ENCODE measurements at places on chromosomes 7 and 10.
A peak's percentile ranks its signal among the peaks of the same experiment; 100 is the strongest.

DNA sequence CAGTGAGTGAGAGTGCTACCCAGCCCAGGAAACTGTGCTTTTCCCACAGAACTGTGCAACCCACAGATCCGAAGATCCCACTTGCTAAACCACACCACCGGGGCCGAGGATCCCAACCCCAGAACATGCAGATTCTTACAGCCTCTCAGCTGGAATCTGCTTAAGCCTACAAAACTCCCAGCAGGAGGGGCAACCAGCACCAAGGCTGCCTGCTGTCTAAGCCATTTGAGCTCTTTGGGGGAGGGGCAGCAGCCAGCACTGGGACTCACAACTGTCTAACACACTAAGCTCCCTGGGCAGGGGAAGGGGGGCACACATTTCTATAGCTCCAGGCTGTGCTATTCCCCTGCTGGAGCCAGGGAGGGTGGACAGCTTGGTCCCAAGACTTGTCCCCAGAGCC lies 529.9 kb downstream of the XPNPEP1 start:
- DNase-seq, result no peak

GRCh38 chr10:45052700-45053099 lies 52.0 kb downstream of the ZNF22 start:
- DNase-seq, result no peak

- DNase-seq, result no peak
Observed at GRCh38 chr10:36506697-36507496, 618.5 kb upstream of the ANKRD30A start.

- DNase-seq, result peak; percentile 79
Observed at GRCh38 chr7:27277628-27278027, 35.0 kb downstream of the EVX1 start.

- no peak for DNase-seq
Observed at GRCh38 chr7:23967949-23968599, 258.1 kb downstream of the STK31 start.

- DNase-seq, result no peak
Observed at GRCh38 chr10:82400841-82401240, 525.8 kb downstream of the NRG3 start.

DNA sequence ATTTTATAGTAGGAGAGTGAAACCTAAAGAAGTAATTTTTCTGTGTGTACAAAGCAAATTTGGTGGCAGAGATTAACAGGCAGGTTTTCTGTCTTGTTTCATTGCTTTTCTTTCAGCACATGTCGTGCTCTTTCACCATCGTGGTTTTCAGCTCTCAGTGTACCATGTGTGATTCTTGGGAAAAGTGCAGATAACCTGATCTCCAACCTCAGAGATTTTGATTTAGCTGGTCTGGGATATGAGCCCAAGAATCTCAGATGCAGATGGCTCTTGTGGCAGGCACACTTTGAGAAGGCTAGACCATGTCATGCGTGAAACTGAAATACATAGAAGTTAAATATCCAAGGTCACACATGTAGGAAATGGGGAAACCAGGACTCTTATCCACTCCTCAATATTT lies 317.4 kb downstream of the EXOC4 start:
- DNase-seq, result no peak

DNA sequence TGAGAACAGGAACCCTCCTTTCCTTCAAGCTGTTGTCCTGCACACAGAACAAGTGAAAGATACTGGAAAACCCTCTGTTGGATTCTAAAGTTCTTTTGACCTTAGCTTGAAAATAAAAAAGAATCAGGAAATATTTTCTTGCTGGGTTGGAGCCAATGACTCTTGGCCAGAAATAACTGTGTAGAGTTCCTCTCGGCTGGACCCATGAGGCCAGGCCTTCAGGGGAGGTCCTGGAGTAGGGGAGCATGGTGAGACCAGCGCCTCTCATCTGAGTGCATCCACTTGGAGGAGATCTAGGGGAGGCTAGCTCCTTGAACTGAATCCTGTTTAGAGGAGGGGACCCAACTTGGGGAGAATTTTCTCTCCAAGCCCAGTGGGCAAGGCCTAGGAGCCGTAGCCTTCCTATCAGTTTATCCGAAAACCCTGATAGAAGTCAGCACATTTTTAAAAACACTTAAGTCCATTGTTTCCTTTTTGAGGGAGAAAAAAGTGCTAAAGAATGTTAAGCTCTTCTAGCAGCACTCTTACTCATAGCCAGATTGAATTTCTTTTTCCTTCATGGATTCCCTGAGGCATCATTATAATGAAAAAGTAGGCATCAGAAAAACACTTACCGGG lies 635.7 kb upstream of the ANKRD30A start:
- peak; percentile 17 for DNase-seq

- peak; percentile 83 for DNase-seq
Observed at GRCh38 chr10:122342293-122343134, 32.0 kb upstream of the PLEKHA1 start.

- DNase-seq, result no peak
Observed at GRCh38 chr10:27779462-27780015, 33.9 kb upstream of the MKX start.

DNA sequence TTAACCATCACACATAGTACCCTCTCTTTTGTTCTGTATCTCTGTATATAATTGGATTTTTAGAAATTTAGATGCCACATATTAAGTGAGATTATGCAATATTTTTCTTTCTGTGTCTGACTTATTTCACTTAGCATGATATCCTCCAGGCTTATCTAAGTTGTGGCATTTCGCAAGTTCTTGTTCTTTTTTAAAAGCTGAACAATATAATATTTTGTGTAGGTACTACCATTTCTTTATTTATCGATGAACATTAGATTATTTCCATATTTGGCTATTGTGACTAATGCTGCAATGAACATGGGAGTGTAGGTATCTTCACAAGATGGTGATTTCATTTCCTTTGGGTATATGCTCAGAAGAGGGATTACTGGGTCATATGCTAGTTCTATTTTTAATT lies 295.0 kb downstream of the SUGCT start:
- no peak for DNase-seq

GRCh38 chr10:96765406-96766240 lies 45.3 kb upstream of the PIK3AP1 start:
- peak; percentile 68 for DNase-seq

DNA sequence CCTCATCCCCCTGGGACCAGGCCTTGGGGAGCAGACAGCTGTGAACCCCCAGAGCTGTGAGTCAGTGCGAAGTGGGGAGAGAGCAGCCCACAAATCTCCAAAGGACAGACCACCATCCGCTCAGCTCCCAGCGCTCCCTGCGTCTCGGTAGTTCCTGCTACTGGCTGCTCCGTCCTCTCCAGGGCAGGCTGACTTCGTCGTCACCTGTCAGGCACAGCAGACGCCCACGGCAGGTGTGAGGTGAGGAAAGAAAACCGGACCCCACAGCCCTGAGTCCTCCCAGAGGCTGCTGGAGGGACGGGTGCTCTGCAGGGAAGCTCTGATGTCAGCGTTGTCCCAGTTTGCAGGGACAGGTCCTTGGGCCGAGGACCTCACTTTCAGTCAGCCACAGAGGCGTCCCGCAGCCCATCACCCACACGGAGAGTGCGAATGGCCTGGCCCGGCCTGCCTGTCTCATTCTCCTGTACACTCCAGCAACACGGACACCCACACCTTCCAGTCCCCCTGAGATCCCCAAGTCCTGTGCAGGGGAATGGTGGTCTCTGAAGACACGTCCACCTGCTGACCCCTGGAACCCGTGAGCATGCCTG lies 95.2 kb downstream of the DNAJB6 start:
- no peak for DNase-seq

- no peak for DNase-seq
Observed at GRCh38 chr7:111853201-111853990, 291.1 kb upstream of the IMMP2L start.

DNA sequence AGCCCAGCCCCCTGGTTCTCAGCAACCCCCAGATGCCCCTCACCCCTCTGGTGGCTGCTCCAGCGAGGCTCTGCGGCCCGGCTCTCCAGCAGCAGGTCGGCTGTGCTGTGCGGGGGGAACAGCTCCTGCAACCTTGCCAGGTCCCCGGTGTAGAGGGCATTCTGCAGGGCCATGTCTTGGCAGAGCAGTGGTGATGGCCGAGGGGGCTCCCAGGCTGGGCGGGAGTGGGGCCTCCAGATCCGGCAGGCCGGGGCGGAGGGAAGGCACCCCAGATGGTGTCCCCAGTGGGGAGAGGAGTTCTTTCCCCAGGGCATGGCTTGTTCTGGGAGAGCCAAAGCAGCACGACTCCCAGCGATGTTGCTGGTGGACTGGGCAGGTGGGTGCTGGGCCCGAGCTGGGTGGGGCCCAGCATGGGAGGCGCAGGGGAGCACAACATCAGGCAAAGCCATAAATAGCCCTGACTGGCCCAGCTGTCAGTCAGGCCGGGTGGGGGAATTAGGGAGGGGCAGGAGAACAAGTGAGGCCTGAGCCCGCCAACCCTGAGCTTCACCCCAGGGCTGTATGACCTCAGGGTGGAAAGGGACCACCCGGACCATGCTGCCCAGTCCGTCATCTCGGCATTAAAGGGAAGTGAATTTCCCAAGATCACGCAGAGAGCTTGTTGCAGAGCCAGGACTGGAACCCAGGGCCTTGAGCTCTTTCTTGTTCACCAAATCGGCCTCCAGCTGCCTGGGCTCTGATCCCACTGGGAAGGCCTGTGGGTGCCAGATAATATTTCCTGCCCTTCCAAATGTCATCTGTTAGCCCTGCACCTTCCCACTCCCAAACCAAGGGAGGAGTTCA lies 580 bp upstream of the ASB10 start:
- DNase-seq, result no peak

DNA sequence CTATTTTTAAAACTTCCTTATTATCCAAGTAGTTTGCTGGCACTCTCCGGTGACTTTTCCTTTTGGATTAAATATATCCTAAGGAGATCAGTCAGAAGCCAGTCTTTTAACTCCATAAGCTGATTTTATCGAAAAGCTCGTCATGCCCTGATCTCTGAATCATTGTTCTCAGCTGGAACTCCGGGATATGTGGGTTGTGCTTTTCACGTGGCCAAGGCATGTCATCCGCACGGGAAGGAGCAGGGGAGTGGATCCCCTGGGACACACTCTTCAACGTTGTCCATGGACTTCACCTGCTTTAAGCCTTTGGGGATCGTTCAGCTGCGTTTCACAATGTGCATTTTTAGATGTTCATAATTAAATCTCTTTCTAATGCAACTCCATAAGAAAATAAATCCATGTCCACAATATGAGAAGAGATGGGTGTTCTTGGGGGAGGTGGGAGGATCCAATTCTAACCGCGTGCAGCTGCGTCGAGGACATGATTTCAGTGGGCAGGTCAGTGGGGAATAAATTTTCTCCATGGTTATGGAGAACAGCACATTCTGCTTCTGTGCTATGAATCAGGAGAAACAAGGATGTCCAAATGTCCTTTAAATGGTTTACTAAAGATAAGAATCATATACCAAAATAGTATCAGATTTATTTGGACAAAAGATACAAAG lies 229.5 kb upstream of the ADARB2 start:
- DNase-seq, result no peak

DNA sequence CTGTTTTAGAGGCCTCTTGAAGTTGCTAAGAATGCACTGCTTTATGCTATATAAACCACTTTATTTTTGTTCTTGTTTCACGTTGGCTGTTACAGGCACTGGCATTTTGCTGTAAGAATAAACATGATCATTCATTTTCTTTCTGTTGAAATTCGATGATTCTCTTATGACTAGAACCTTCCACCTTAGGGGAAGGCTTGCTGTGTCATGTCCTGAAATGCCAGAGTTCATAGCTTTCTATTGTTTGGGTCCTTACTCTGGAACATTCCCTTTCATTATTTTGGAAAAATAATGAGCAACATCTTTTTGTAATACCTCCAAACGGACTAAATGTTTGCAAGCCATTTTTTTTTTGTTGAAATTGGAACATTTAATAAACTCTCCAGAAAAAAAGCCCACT lies 495.1 kb upstream of the POT1 start:
- DNase-seq, result peak; percentile 25

- no peak for DNase-seq
Observed at GRCh38 chr7:4882169-4883032, 1.1 kb downstream of the RADIL start.

DNA sequence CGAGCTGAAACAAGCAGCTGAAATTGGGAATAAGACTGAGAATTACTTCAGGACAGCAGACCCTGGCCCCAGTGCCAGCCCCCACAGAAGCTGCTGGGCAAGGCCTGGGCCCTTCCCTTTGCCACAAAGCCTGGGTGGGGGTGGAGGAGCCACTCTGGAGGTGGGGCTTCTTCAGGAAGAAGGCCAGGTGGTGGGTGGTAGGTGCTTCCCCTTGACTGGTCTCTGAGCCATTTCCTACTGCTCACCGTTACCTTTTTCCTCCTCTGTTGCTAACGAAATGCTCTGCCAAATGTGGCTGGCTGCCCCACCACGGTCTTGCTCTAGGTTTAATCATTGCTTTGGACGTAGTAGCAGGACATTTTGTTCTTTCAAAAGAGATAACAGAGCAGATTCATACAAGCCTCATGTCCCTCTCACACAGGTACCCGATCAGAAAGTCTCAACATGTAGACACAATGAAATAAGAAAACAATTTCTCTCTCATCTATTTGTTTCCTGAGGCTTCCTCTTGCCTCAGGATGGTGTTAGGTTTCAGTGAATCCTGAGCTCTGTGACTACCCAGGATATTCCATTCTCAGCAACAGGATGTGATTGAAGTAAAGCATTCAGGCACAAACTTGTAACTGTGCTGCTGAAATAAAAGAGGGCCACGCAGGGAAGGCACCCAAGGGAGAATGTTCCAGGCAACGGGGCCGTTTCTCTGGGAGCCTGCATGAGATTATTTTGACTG lies 66.5 kb downstream of the WDR11 start:
- DNase-seq, result peak; percentile 32
